Stimulated activated CD4-positive, alpha-beta T cell treated with anti-CD3 and anti-CD28 coated beads, Interleukin-15, amount 100 ng/mL, for 48 hours (primary cell): ENCODE measurements at places on chromosomes 5 and 9.

- DNase-seq: no peak
Measured at GRCh38 chr9:120720404-120720803, 6.1 kb upstream of the MEGF9 start.

GRCh38 chr5:33310451-33310850 is 130.3 kb upstream of the TARS1 start:
- no peak for DNase-seq

- DNase-seq: peak; percentile 30
Measured at GRCh38 chr9:83708515-83709158, 879 bp upstream of the UBQLN1 start.

- no peak for DNase-seq
Measured at GRCh38 chr5:149820536-149821510, 90.7 kb downstream of the PPARGC1B start.

DNA sequence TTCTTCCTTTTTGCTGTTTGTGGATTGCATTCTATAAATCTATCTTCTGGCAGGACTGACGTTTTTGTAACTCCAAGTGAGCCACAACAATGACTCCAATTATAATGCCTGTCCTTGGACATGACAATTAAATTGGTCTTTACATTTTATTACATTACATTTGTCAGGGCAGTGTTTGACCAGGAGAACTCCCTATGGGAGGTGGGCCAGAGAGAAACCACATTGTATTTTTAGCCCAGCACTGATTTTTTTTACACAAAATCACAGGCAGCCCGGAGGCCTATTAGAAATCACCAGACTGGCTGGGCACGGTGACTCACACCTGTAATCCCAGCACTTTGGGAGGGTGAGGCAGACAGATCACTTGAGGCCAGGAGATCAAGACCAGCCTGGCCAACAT is 99.1 kb upstream of the SMC5 start:
- no peak for DNase-seq
